ENCODE measurements at places on chromosomes 4 and X.

DNA sequence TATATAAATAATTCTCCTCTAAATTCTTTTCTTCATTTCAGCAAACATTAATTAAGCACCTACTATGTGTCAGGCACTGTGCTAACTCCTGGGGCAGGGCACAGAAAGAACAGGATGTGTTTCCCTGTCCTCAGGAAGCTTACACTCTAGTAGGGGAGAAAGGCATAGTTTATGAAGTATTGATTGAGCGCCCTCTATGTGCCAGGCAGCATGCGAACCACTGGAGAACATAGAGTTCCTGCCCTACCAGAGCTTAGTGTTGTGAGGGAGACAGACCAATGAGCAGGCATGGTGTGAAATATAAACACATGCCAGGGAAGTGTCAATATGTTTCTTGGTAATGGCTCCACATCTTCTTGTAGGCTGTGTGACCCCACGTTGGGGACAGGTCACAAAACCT is 3.7 kb downstream of the ADGRG4 start:
- DNase-seq: no peak

DNA sequence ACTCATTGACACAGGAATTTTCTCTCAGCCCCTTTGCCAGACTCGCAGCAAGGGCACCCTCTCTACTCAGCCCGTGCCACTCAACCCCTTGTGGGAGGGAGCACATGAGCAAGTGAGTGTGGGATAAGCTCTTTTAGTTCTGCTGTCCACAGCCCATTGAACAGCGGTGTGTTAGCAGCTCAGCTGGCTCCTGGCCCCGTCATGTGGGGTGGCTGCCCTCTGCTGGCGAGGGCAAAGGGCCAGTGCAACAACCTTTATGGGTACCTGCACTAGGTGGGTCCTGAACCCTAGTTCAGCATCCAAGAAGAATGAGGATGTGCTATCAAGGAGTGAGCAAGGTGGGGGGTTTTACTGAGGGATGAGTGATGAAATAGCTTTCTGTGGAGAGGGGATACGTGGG is 85.0 kb upstream of the ZNF81 start:
- DNase-seq: peak; percentile 17

DNA sequence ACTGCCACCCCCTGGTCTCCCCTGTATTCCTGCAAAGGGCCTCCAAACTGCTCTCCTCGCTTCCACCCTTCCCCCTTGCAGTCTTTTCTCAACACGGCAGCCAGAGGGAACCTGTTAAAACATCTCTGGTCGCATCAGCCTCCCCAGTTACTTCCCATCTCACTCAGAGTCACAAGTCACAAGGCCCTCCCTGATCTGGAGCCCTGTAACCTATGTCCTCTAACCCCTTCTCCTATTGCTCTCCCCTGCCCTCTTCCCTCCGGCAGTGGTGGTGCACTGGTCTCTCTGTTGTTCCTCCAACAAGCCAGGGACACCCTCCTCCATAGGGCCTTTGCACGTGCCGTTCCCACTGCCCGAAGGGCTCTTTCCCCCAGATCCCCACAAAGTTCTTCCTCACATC is 73.2 kb downstream of the SH3KBP1 start:
- no peak for DNase-seq

DNA sequence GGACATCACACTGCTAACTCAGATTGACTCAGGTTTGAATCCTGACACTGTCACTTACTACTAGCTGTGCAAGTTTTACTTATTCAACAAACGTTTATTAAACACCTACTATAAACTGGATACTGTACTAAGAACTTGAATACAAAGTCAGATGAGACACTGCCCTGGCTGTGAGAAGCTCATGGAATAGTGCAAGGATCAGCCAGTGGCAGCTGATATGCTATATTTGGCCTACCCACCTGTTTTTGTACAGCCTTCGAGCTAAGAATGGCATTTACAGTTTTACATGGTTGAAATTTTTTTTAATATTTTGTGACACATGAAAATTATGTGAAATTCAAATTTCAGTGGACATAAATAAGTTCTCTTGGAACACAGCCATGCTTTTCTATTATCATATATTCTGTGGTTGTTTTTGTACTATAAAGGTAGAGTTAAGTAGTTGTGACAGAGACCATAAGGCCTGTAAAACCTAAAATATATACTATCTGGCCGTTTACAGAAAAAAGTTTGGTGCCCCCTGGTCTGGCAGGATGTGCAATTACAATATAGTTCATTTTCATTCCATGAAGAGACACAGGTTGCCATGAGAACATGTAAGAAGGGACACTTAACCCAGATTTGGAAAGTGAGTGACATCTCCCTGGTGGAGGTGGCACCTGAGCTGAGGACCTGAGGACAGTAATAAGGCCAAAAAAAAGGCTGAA is 3.4 kb upstream of the SEC24D start:
- no peak for DNase-seq

DNA sequence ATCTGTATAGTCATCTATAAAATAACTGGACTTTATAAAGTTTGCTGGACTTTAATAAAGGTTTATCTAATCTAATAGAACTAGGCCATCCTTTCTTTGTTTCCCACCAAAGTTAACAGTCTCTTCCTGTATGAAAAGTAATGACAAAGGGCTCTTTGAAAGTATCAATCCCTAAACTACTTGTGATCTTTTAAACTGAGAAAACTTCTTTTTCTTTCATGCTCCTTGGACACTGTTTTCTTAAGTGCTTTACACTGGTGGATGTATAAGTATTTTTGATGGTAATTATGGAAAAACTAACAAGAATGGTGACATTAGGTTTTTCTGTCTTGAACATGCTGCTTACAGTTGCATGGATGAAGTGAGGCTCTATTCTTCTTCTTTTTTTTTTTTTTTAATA is 2.4 kb upstream of the ZFX start:
- no peak for DNase-seq

DNA sequence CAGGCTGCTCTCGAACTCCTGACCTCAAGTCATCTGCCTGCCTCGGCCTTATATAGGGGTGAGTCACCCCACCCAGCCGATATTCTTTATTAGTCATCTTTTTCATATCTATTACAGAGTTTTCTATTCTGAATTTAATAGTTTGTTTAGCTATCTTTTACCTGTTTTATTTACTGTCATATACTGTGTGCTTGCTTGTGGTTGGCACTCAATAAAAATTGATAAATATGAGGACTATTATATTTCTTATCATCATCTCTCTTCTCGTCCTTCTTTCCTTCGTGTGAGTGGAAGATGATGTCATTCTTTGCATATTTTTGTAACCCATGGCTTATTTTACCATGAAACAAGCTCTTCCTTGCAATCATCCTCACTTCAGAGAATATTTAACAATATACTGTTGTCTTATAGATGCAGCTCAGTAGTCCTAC is 265.5 kb downstream of the ARHGAP24 start:
- peak; percentile 60 for DNase-seq

- DNase-seq: no peak
Measured at GRCh38 chr4:68062501-68062900, 67.2 kb downstream of the TMPRSS11F start.

GRCh38 chrX:72105436-72105835 is 26.3 kb downstream of the RTL5 start:
- DNase-seq: no peak

DNA sequence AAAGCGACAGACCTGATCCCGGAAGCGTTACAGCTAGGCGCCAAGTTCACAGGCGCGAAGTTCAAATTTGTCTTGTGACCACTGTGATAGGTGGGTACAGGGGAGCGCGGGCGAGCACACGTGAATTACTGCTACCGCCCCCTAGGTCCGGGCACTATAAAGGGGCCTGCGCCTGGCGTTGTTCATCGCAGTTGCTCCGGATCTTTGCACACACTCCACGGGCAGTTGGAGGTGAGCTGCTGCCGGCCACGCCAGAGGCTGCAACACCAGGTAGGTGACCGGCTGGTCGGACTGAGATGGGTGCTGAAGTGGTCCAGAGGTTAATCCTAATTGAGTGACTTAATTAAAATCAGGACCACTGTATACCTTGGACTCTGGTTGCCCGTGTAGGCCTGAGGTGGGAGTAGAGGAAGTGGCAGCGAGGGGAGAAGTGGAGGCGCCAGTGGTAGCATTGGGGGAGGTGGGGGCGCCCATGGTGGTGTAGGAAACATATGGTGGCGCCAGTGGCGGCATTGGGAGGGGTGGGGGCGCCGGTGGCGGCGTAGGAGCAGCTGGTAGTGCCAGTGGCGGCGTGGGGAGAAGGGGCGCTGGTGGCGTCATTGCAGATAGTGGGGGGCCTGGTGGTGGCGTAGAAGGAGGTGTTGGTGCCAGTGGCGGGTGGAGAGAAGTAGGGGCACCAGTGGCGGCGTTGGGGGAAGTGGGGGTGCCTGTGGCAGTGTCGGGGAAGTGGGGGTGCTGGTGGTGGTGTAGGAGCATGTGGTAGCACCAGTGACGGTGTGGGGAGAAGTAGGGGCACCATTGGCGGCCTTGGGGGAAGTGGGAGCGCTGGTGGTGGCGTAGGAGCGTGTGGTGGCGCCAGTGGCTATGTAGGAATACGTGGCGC is at the start of gene GCNA:
Gene GCNA, plus strand, starts transcription at position 185 of the 883 bp plus-strand sequence. CDS start 2,385 bp downstream, outside the sequence.
- no peak for DNase-seq

GRCh38 chr4:127580300-127580699 is 52.5 kb upstream of the INTU start:
- no peak for DNase-seq

DNA sequence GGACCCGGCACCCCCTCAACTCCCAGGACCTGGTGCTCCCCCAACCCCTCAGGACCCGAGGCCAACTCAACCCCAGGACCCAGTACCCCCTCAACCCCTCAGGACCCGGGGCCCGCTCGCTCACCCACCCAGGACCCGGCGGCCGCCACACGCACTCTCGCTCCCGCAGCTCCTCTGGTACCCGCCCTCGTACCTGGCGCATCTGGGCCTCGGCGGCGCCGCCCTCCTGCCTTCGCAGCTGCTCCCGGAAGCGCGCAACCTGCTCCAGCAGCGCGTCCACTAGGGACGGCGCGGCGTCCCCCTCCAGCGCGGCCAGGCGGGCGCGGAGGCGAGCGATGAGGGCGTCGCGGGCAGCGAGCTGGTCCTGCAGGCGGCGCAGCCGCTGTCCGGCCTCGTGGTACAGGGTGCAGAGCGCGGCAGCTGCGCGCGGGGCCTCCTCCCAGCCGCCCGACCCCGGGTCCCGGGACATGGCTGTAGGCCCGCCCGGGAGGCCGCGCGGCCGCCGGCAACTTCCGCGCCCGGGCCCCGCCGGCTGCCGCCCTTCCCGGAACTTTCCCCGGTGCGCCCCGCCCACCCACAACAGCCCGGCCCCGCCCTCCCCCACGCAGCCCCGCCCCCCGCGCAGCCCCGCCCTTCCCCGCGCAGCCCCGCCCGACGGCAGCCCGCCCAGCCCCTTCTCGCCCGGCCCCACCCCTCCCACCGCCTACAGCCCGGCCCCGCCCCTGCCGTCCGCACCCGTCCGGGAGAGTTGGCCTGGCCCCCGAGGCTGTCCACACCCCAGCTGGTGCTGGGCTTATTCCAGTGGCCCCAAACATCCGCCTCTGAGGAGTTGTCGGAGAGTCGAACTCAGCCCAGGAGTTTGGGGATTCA is at the start of gene TNIP2:
Gene TNIP2, minus strand, starts transcription at position 516 of the 870 bp plus-strand sequence. Its CDS starts 47 bp downstream, at position 469.
- DNase-seq: peak; percentile 71

Measured in fibroblast of skin of right biceps (primary cell).